Activated naive CD8-positive, alpha-beta T cell treated with anti-CD3 and anti-CD28 coated beads, Interleukin-2, amount 50 U/mL, for 16 hours (primary cell): ENCODE measurements at places on chromosomes 7 and 10.

- DNase-seq: no peak
Observed at GRCh38 chr10:116211682-116212081, 61.3 kb downstream of the GFRA1 start.

DNA sequence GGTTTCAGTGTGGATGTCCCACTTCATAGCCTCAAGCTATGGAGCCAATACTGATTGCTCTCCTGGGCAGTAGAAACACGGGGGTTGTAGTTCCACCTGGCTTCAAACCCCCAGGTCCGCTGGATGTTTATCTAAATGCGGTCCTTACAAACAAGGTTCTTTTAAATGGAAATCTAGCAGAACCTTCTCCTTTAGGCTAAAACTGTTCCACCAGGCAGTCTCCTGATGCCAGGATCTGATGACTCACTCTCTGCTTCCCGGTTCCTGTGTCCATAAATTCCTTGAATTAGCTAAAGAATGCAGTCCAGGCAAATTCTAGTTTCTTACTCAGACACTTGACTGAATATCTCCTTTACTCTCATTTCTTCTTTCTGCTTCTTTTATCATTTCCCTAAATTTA is 108.4 kb upstream of the FAM3C start:
- DNase-seq: no peak

GRCh38 chr10:110475722-110476515 is 21.8 kb upstream of the DUSP5 start:
- DNase-seq: no peak

- DNase-seq: no peak
Observed at GRCh38 chr10:109914966-109915365, 8.3 kb downstream of the XPNPEP1 start.

DNA sequence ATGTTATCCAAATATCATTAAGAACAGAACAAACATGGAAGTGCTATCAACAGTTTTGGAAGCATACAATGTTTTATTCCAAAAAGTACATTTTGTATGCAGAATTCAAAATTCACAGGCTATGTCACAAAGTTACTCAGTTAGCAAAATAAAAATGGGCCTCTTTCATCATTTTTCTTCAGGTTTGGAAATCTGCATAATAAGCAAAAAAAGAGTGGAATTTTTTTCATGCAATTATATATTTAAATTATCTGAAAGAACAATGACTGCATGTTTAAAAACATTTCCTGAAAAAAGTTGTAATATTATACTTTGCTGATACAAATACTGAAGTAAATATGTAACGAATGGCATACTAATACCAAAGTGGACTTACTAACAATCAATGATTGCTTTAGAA is 161.2 kb upstream of the MBL2 start:
- no peak for DNase-seq

- no peak for DNase-seq
Observed at GRCh38 chr7:86644282-86645224, 844 bp downstream of the GRM3 start.

DNA sequence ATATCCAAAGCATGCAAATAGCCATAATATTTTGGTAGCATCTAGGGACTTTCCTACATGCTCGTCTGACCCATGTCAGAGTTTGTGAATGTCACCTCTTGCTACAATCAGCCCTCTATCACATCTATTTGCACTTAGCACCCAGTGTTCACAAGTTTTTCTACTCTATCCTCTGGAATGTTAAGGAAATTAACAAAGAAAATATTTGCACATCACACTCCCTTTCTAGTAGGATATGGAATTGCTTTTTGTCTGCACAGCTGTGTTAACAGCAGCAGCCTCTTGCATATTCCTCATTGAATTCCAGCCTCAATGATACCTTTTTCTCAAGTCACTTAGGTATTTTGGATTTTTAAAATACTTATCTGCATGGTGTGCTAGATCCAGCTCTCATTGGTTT is 403.1 kb upstream of the SEMA3C start:
- no peak for DNase-seq

GRCh38 chr7:150824379-150825177 is 24.0 kb downstream of the TMEM176A start:
- no peak for DNase-seq

DNA sequence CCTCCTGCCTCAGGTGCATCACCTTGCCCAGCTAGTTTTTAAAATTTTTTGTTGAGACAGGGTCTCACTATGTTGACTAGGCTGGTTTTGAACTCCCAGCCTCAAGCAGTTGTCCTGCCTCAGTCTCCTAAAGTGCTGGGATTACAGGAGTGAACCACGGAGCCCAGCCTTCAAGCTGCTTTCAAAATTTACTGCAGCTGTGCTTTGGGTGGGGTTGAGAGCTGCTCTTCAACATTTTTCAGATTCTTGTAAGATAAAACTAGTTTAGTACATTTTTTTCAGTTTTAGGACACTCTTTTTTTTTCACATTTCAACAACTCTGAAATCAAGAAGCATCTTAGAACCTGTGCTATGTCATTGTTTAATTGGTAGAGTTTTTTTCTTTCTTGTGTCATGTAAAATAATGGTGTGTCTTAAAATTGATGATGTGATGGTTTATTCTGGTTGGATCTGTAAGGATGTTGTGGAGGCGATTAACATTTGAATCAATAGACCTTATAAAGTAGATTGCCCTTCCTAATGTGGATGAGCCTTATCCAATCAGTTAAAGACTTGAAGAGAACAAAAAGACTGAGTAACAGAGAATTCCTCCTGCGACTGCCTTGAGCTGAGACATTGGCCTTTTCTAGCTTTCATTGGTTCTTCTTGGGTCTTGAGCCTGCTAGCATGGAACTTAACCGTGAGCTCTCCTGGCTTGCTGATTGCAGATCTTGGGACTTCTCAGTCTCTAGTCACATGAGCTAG is 13.5 kb downstream of the PLEKHA8 start:
- DNase-seq: no peak

GRCh38 chr7:122688400-122688998 is 10.4 kb downstream of the RNF133 start:
- no peak for DNase-seq

DNA sequence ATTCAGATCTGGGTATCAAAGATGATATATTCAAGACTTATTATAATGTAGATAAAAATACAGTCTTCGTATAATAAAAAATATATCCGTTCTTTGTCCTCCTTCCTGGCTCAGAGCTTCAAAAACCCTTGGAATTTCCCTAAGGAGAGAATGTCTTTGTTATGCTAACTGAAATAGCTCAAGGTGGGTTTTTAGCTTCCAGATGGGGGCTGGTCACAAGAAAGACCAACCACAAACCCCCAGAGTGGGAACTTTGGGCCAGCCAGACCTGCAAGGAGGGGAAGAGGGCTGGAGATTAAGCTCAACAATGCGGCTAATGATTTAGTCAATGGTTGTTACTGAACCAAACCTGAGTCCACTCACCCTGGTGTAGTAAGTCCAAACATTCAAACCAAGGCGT is 196.4 kb downstream of the SDHAF3 start:
- DNase-seq: no peak

- no peak for DNase-seq
Observed at GRCh38 chr10:97891497-97892167, 42.0 kb downstream of the GOLGA7B start.

DNA sequence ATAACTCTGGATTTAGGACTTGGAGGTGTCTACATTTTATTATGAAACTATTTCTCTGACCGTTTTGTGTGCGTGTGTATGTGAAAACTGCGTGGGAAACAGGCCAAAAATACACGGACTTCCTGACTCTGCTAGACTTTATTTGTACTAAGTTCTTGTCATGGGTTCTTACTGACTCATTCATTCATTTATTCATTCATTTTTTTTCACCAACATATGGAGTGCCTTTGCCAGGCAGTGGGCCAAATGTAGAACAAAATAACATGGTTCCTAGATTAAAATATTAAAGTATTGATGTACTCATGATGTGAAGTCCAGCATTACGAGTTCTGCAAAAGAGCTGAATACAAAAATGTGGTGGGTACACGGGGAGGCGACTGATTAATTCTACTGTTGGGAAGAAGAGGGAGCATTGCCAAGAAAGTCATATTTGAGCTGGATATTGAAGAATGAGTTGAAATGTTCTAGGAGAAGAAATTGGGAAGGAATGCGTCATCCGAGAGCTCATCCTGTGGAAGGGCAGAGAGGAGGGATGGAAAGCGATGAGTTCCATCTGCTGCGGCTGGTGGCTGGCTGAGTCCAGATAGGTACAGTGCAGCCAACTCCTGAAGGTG is 24.6 kb downstream of the CACNB2 start:
- DNase-seq: no peak

DNA sequence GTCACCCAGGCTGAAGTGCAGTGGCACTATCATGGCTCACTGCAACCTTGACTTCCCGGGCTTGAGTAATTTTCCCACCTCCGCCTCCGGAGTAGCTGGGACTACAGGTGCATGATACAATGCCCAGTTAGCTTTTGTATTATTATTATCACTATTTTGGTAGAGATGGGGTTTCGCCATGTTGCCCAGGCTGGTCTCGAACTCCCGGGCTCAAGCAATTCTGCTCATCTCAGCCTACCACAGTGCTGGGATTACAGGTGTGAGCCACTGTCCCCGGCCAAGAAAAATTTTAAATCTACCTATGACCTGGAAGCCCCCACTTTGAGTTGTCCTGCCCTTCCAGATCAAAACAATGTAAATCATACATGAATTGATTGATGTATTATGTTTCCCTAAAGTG is 38.8 kb downstream of the CCDC6 start:
- no peak for DNase-seq

- DNase-seq: no peak
Observed at GRCh38 chr7:7237201-7237977, 55.0 kb downstream of the C1GALT1 start.

DNA sequence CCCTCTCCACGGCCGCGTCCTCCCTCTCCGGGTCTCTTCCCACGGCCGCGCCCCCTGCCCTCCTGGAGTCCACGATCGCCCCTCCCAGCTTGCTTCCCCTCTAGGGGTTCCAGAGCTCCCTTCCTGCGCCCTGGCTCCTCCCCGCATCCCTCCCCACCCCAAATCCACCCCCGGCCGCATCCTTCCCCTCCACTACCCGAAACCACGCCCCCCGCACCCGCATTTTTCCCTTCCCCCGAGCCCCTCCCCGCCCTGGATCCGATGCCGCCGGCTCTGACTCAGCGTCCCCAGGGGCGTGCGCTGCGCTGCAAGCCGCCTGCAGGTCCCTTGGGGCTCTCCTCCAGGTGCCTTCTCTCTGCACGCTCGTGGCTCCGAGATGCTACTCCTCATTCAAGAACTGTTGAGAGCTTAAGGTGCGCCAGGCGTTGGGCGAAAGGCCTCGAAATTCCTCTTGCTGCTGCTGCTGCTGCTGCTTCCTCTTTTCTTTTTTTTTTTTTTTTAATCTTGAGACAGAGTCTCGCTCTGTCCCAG is 372 bp upstream of the TMEM130 start:
- peak; percentile 52 for DNase-seq

DNA sequence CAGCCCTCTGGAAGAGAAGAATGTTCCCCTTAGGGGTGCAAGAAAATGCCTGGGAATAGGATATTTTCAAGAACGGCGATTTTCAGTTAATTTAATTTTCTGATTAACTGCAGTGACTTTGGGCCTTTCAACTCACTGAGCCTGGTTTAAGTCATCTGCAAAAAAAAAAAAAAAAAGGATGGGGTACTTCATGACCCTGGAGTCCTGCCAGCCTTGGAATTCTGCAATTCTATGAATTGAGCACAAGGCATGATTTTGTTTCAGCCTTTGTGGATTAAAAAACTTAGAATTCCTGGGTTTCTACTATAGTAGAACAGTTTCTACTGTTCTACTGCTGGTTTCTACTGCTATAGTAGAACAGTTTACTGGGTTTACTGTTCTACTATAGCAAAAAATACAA is 58.3 kb upstream of the CALD1 start:
- DNase-seq: no peak

- DNase-seq: no peak
Observed at GRCh38 chr10:103553743-103554487, 60.4 kb downstream of the NEURL1 start.

DNA sequence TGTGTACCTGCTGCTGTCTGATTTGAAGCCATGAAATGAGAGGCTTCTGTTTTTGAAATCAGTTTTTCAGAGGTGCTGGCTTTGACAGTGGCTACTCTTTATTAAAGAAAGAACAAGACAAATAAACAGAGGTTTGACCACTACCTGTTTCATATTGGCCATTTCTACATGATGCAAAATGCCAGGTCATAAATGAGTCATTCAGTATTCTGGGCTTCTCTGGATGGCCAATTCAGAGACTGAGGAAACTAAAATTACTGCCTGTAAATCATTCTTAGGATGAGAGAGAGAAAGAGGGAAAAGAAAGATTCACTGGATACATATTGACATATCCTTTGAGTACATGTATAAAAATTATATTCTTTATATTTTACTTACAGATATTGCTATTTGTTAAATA is 303.3 kb upstream of the ETV1 start:
- DNase-seq: no peak

DNA sequence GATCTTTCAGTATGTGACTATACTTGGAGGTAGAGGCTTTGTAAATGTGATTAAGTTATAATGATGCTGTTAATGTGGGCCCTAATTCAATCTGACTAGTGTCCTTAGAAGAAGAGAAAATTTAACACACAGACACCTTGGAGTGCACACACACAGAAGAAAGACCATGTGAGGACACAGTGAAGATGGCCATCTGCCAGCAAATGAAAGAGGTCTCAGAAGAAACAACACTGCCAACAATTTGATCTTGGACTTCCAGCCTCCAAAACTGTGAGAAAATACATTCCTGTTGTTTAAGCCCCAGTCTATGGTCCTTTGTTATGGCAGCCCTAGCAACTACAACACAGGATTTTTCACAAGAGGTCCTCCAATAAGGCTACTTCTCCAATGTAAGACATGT is 120.9 kb upstream of the ABCB5 start:
- no peak for DNase-seq

- DNase-seq: no peak
Observed at GRCh38 chr7:20270371-20270770, 53.2 kb upstream of the MACC1 start.

DNA sequence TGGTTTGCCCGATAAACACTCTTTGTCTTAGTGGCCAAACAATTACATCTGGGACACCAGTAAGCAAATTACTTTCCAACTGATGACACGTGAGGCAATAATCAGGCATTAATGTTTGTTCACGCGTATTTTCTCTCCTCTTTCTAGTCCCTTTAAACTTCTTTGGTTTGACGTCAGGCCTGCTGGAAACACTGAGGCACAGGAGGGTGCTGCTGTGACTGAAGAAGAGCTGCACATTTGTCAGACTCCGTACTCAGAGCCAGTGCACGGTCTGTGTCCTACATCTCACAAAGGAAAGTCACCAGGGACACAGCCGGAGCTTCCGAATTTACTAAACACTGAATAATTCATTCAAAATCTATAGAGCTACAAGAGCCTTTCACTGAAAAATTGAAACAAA is 57.6 kb upstream of the ANAPC16 start:
- DNase-seq: no peak

- no peak for DNase-seq
Observed at GRCh38 chr7:148753224-148753623, 54.5 kb downstream of the CUL1 start.

GRCh38 chr7:44065431-44066110 is at the start of gene PGAM2:
Gene PGAM2 (minus strand): TSS chr7:44065567. CDS start chr7:44065529, 38 bp downstream.
- no peak for DNase-seq

GRCh38 chr7:38321515-38321944 is 48.1 kb upstream of the TARP start:
- DNase-seq: no peak
